ENCODE measurements at places on chromosomes 11 and 22.

- DNase-seq: no peak
These were observed 1.6 kb downstream of the NADSYN1 start for GRCh38 chr11:71454470-71455113.

GRCh38 chr11:96263238-96263763 lies 79.7 kb downstream of the MAML2 start:
- no peak for DNase-seq

GRCh38 chr11:68342459-68343158 lies 30.2 kb downstream of the LRP5 start:
- no peak for DNase-seq

- no peak for DNase-seq
These were observed 35.0 kb upstream of the MAPK1 start for GRCh38 chr22:21902296-21903087.

DNA sequence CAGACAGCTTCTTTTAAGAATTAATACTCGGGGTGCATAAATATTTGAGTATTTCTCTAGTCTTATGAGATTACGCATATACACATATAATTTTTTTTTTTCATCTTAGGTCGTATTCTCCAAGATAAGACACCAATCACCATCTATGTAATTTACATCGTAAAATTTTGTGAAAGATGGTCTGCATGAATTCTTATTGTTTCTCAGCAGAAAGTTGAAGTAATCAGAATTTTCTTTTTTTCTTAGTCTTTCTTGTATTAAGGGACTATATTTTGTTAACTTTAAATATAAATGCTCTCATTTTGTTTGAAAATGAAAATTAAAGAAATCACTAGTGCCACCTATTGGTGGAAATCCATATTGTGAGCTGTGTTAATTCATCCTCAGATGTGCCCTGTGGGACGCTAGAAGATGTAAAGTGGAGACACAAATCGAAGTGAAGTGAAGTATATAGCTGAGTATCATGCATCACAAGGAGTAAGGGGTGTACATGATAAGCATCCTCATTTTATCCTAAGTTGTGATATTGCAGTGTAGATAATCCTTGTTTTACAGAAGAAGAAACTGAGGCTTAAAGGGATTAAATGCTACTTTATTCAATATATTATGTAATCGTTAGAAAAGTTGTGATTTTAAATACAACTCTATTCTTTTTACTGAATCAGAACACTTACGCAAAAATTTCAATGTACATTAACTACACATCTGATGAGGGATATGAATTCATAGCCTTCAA lies 2084.3 kb downstream of the LRRC4C start:
- no peak for DNase-seq

All from adrenal gland (tissue), 19 donors.